ENCODE measurements at places on chromosomes 3 and 15.

DNA sequence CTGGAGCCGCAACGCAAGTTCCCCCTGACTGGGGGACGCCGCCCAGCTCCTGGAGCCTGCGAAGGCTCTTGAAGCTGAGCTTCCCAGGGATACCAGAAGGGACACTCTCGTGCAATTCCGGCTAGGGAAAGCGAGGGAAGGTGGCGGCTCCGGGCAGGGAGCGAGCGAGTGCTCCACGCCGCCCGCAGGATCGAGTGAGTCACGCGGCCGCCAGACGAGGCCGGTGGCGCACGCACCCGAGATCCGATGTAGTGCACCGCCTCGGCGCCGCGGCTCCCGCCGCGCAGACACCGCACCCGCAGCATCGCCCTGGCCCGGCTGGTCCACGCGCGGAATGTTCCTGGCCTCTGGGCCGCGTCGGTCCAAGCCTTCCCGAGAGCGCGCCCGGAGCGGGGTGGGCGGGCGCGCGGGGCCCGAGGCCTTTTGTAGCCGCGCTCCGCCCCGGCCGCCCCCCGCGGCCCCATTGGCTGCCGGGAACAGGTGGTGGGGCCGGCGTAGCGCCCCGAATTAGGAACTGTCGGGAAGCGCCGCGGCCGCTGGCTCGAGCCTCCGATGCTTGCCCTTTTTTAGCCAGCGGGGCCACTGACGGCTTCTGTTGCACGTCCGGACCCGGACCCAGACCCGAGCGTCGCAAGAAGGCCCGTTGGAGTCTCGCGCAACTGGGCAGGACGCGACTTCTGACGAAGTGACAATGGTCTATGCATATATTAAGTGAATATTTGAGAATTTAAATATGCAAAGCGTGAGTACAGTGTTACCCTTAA is at the start of gene GATM:
GATM (minus strand) TSS at position 396 of the 764 bp plus-strand sequence; CDS start at position 305, 91 bp downstream.
- DNase-seq, result peak; percentile 62

DNA sequence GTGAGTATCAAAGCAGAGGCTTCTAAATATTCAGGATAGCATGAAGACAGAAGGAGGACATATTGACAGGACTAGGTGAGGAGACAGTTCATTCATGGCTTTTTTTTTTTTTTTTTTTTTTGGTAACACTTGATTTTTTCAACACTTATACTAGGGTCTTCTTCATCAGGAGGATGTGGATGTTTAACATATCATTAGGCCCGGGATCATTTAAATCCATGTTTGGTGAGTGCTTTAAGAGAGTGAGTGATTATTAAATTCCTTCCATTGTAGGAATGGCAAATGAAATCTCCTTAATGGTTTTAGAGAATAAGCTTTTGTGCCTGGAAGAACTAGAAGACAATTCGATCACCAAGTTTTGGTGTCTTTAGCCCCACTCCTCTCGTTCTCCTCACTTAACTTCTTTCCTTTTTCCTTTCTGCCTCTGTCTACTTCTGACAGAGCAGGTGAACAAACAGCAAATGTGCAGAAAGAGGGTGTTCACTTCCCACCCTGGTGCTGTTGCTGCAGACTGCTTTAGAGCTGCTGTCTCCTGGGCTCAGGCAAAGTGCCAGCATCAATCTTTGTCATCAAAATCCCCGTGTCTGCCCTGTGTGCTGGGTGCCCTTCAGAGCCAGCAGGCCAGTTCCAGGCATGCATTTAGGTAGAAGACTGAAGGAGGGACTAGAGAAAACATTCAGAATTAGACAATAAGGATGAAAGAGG is 35.6 kb upstream of the RAB11A start:
- DNase-seq, result no peak

DNA sequence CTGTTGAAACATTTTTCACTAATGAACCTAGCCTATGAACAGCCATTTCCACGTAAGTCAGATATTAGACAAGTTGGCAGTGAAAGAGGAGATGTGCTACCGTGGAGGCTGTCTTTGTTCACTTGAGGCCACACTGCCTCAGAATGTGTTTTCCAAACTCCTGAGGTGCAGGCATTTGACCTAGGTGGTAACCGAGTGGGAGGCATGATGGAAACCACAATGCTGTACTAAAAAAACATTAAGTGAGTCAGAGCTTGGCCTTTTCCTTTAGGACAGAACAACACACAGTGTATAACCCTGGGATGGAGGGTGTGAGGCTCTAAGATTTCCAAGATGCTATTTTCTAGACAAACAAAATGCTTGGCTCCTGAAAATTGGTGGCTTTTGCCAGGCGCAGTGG is 406.3 kb downstream of the SOX2 start:
- DNase-seq, result no peak

GRCh38 chr3:62982795-62983455 is 107.7 kb upstream of the CADPS start:
- DNase-seq, result no peak

GRCh38 chr3:115169808-115170207 is 22.7 kb upstream of the ZBTB20 start:
- DNase-seq, result no peak

- no peak for DNase-seq
Observed at GRCh38 chr3:58271901-58272501, 34.0 kb upstream of the RPP14 start.

DNA sequence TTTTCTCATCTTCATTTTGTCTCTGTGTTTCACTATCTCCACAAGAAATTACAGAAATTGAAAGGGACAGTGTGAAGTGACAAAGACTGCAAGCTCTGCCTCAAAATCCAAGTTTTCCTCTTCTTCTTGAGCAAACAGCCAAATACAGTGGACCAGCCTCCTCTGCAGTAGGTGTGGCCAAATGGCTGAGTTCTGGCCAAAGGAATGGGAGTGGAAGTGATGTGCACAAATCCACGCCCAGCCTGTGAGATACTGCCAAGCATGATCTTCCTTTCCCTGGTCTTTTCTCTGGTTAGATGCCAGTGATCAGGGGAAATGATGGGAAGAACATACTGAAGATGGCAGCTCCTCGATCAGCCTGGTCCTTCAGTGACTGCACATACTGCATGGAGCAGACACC is 111.0 kb upstream of the CPNE4 start:
- no peak for DNase-seq

GRCh38 chr3:127822682-127823425 is 539 bp upstream of the MGLL start:
- peak; percentile 44 for DNase-seq

- DNase-seq, result no peak
Observed at GRCh38 chr3:123568875-123569274, 16.0 kb downstream of the HACD2 start.

- DNase-seq, result no peak
Observed at GRCh38 chr3:58667704-58668103, 1.1 kb upstream of the FAM3D start.

DNA sequence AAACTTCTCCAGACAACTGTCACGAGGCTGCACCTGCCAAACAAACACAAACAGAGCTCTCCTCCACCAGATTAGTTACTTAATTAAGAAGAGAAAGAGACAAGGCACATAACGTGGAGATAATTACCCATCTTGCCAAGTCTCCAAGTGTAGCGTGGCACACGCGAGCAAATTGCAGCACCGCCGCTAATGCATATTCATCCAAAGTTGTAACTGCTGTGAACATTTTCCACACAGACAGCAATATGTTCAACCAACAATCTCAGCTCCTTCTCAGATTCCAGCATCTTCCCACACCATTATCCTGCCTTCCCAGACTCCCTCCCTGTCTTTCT is 309.6 kb upstream of the TLE3 start:
- DNase-seq, result no peak

GRCh38 chr3:176995946-176996345 is 201.3 kb downstream of the TBL1XR1 start:
- DNase-seq, result no peak

DNA sequence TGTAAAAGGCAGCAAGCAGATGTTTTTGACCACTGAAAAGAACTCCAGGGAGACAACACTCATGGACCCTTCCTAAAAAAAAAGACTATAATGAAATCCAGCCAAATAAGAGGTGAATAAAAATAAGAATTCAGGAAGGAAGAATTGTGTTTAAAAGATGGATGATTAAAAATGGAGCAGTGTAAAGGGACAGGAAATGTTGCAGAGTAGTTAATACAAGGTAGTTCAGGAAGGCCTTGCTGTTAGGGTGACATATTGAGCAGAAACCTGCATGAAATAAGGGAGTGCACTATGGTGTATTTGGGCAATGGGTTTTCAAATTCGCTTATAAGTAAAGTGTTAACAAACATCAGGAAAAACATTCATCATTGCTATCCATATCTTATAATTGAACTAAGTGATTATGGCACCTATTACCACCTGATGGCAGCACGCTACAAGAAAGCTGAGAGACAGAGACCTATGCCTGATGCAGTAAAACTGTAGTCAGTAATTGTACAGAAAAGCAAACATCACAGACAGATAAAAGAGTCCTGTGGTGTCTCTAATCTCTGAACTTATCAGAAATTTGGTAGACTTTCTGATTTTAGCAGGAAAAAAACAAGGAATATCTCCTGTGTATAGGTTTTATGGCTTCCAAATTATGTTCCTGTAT is 5.8 kb upstream of the DBR1 start:
- DNase-seq, result peak; percentile 39

GRCh38 chr3:100891033-100891432 is 102.2 kb downstream of the ABI3BP start:
- DNase-seq, result no peak

GRCh38 chr3:15808679-15809310 is 11.0 kb upstream of the ANKRD28 start:
- DNase-seq, result no peak

DNA sequence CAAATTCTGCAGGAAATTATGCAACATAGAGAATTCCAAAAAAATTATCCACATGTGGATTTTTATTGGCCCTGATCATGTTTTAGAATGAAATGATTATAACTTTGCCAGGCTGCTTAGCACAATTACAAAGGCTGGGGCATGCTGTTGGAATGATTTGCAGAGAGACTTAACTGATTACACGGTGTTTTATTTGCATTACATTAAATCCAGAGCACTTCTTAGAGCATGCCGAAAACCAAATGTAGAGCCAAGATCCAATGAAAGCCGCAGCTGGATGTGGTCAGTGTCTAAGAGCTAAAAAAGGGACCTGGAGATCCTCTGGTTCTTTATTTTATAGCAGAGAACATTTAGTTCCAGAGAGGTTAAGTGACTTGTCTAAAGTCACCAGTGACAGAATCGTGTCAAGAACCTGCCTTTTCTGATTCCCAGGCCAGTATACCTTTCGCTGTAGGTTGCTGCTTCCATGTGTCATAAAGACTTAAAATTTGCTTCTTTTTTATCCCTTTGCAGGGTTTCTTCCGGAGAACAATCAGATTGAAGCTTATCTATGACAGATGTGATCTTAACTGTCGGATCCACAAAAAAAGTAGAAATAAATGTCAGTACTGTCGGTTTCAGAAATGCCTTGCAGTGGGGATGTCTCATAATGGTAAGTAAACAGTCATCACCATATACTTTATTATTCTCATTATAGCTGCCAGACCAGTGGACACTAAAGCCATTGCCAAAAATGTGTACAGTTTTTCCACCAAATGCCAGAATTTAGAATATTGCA is 92.0 kb upstream of the TSEN2 start:
- no peak for DNase-seq

- DNase-seq, result no peak
Observed at GRCh38 chr3:164687211-164687610, 391.1 kb downstream of the SI start.

GRCh38 chr15:63551400-63551799 is 45.8 kb upstream of the FBXL22 start:
- no peak for DNase-seq

GRCh38 chr3:128873244-128874022 is 6.0 kb upstream of the ACAD9 start:
- no peak for DNase-seq

DNA sequence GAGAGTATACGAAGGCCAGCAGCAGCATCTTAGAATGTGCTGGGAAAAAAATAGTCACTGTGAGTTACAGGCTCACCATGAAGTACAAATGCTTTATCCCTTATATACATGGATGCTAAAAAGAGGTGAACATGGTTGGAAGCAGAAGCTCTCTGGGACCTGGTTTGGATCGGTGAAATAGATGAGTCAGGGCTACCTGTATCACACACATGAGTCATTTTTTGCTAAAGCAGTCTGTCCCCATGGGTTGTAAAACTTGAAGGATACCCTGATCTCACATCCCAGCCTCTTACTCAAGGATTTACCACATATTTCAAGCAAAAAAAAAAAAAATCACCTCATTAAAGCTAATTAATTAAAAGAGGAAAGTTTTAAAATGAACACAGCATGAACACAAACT is 6.9 kb upstream of the SERPINI2 start:
- DNase-seq, result no peak

DNA sequence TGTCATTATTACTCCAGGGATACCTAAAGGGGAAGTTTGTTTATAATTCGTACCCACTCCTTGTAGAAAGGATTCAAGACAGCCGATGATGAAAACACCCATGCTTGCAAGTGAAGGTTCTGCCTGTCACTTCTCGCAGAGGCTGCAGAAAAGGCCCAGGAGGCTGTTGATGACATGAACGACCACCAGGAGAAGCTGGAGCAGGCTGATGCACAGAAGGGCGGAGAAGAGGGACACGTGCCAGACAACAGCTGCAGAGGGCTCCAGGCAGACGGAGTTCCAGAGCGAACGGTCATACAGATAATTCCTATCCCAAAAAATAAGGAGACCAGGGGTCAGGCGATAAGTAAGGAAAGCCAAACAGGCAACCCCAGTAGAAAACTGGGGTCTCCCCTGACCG is 5.7 kb upstream of the DYNLT2B start:
- DNase-seq, result no peak

GRCh38 chr3:153967260-153967659 is 153.9 kb upstream of the ARHGEF26 start:
- DNase-seq, result no peak

GRCh38 chr15:58165661-58166060 is 27.5 kb downstream of the AQP9 start:
- no peak for DNase-seq
